ENCODE measurements at places on chromosomes 2 and 18.

DNA sequence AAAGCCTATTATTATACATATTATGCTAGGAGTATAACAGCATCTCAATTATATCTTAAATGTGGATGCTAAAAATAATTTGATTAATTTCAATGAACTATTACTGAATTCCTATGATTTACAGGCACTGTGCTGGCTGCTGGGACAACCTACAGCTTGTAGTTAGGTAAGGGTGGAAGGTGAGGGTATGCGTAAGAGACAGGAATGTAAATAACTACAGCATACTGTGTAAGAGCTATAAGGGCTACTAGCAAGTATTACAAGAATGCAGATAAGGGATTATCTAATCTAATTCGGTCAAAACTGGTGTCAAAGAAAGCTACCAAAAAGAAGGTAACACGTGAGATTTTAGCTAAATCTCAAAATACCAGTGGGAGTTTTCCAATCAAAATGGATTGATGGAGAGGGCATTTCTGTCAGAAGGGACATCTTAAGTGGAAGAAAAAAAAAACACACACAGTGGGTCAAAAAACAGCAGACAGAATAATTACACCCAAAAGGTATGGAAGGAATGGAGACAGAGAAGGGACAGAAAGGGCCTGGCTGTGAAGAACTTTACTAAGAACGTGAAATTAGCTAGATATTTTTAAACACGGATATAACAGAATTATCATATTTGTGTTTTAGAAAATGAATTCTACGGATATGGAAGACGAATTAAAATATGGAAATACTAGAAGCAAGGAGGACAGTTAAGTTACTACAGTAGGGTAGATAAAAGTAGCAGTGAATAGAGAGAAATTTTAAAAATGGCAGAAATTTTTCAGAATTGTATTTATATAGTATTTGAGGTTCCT, 47.1 kb downstream of the STRN start:
- peaks cover 10% of the 10 kb centered on the region for H3K36me3 ChIP-seq
- DNase-seq = no peak
- no peaks in the 10 kb centered on the region for H3K4me1 ChIP-seq
- no peak overlapping the region for H3K27ac ChIP-seq

GRCh38 chr2:157874348-157874747, 1.8 kb downstream of the ACVR1 start:
- no peaks in the 10 kb centered on the region for H3K36me3 ChIP-seq
- H3K4me3 ChIP-seq = peak overlapping the region; percentile 66
- peaks cover 35% of the 10 kb centered on the region for H3K4me1 ChIP-seq
- DNase-seq = no peak
- H3K27me3 ChIP-seq = no peaks in the 10 kb centered on the region

DNA sequence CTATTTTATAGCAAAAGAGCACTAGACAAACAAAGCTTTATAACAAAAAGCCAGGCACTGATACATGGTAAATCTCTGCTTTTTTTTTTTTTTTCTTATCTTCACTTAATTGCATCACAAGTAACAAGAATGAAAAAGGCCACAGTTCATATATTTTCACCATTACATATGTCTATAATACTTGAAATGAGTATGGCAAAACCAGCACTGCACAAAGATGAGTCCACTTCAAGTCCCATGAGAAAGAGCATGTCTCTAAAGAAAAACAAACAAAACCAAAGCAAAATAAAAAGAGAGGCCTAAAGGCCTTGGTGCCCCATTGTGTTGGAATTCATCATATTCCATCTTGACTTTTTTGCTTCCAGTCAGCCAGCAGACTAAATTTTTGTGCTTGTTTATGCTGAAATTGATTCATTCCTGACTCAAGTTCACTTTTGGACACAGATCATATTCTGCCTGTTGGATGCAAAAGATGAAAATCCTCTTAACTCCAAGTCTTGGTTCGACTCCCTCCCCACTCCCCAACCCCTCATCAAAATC, 264.9 kb upstream of the CCDC68 start:
- H3K36me3 ChIP-seq = no peaks in the 10 kb centered on the region
- DNase-seq = no peak
- H3K27me3 ChIP-seq = no peaks in the 10 kb centered on the region
- no peak overlapping the region for H3K27ac ChIP-seq
- no peaks in the 10 kb centered on the region for H3K4me1 ChIP-seq
- H3K4me3 ChIP-seq = no peak overlapping the region

GRCh38 chr2:207670887-207671286, 40.6 kb upstream of the CCNYL1 start:
- no peaks in the 10 kb centered on the region for H3K4me1 ChIP-seq
- H3K27me3 ChIP-seq = no peaks in the 10 kb centered on the region
- H3K36me3 ChIP-seq = no peaks in the 10 kb centered on the region

GRCh38 chr2:152479282-152479681, 144.3 kb downstream of the FMNL2 start:
- H3K27ac ChIP-seq = no peak overlapping the region
- H3K4me3 ChIP-seq = no peak overlapping the region
- no peaks in the 10 kb centered on the region for H3K4me1 ChIP-seq
- H3K36me3 ChIP-seq = no peaks in the 10 kb centered on the region

DNA sequence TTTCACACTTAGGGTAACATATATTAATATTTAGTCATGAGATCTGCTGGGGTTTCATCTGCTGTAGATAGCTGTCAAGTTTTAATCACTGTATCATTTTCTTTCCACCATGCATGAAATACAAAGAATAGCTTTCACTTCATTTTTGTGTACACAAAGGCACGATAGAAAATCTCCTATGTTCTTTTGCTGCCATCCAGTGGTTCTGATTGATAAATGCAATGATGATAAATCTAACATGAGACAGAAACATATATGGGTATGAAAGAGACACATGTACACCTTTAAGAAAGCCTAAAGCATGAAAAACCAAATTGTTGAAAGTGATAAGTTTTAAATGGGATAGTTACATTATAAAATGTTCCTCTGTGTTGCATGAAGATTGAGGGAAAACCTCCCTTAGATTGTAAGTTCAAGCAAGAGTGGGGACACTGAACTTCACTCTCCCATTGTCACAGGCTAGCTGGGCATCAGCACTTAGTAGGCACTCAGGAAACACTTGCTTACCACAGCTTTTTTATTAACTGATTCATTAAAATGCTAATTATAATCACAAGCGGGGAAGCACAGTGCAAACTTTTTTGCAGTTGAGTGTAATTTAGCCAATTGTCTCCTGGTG, 31.2 kb downstream of the C1D start:
- no peak overlapping the region for H3K27ac ChIP-seq
- H3K36me3 ChIP-seq = no peaks in the 10 kb centered on the region
- H3K27me3 ChIP-seq = no peaks in the 10 kb centered on the region
- no peak overlapping the region for H3K4me3 ChIP-seq

GRCh38 chr2:96256611-96257113, 9.1 kb downstream of the TMEM127 start:
- H3K4me3 ChIP-seq = peak overlapping the region; percentile 8
- H3K27ac ChIP-seq = peak overlapping the region; percentile 51
- DNase-seq = no peak
- H3K4me1 ChIP-seq = peaks cover 55% of the 10 kb centered on the region
- peaks cover 71% of the 10 kb centered on the region for H3K36me3 ChIP-seq

DNA sequence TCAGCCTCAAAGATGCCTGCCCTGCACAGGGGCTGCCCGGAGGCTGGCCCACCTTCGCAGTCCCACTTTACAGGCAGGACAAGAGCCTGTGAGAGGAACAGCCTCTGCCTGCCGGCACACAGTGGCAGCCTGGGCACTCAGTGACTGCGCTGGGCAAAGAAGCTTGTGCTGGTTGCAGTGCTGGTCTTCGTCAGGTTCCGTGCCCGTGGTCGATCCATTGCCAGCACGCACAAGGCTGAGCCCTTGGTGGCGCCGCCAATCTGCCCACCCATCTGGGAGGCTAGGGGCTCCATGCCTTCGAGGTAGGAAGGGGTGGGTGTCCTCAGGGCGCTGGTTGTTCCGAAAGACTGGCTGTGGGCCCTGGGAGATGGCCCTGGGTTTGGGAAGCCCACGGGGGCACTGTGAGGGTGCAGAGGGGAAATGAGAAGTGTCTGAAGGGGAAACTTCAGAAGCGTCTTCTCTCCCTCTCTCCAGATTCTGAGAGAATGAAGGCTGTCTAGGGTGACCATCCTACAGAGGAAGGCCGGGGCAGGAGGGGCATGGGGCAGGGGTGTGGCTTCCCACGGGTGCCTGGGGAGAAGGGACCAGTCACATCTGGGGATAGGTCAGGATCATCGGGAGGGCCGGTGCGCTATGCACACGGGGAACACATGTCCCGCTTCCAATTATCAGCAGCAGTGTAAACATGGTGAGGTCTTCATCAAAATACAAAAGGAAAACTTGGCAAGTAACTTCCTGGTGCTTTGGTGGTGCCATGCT, 49.1 kb upstream of the HS6ST1 start:
- no peaks in the 10 kb centered on the region for H3K36me3 ChIP-seq
- H3K27me3 ChIP-seq = no peaks in the 10 kb centered on the region
- H3K4me1 ChIP-seq = peaks cover 12% of the 10 kb centered on the region
- DNase-seq = no peak
- H3K4me3 ChIP-seq = no peak overlapping the region

DNA sequence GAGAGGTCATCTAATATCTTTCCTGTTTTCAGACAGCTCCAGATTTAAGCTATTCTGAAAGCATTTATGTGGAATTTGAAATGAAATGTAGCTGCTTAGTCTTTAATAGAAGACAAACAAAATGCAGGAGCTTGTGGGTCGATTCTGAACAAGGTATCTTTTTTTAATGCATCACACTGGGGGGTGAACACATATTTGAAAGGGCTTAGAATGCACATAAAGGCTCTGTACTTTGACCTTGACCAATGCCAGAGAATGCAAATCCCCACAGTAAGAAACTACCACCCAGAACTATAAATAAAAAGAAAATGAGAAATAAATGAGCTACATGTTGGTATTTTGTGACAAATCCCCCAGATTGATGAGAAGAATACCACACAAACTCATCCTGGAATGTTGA, 489.3 kb downstream of the PIK3C3 start:
- no peak for DNase-seq
- H3K27ac ChIP-seq = no peak overlapping the region
- no peaks in the 10 kb centered on the region for H3K27me3 ChIP-seq
- no peaks in the 10 kb centered on the region for H3K36me3 ChIP-seq
- no peaks in the 10 kb centered on the region for H3K4me1 ChIP-seq
- H3K4me3 ChIP-seq = no peak overlapping the region

GRCh38 chr2:100413571-100413970, 3.9 kb downstream of the CHST10 start:
- DNase-seq = no peak
- H3K4me3 ChIP-seq = no peak overlapping the region
- no peak overlapping the region for H3K27ac ChIP-seq

DNA sequence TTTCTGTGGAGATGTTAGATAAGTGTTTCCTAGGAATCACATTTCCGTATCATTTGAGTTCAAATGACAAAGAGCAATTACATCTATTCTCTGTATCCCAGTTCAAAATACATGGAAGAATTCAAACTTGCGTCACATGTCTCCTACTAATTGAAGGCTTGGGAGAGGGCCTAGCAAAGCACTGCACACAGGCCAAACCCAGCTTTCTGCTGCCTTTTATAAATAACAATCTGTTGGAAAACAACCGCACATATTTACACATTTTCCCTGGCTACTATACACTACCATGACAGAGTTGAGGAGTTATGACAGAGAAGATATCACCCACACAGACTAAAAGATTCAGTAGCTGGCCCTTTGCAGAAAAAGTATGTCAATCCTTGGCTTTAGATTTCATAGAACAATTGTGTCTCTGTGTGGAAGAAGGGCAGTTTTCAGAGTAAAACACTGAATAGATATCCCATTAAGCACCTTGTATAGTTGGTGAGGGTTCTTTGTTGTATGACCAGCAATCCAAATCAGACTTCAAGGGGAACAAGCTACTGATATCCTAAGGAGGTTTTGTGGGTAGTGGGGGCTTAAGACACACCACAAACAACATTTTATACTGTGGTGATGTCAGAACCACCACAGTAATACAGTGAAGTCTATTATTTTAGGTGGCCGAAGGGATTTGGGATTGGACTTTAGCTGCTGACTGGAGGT, 861.3 kb downstream of the CCDC85A start:
- no peak overlapping the region for H3K4me3 ChIP-seq
- H3K27ac ChIP-seq = no peak overlapping the region
- no peak for DNase-seq
- no peaks in the 10 kb centered on the region for H3K36me3 ChIP-seq
- H3K27me3 ChIP-seq = no peaks in the 10 kb centered on the region
- no peaks in the 10 kb centered on the region for H3K4me1 ChIP-seq

DNA sequence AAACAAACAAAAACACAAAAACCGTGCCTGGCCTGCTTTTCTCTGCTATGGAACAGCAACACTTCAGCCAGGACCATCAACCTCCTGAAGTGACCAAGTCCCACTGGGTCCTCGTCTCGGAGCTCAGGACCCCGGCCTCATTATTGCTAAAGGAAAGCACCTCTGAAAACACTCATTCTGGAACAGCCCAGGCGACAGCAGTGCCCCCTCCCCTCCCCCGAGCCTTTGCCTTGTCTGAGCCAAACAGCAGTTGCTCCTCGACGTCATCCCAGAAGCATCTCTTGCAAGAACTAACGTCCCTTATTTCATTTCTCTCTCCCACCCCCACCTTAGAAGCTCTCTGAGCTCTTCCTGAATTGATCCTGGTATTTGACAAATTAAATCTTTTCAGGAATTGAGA, 27.4 kb downstream of the APCDD1 start:
- H3K36me3 ChIP-seq = no peaks in the 10 kb centered on the region
- no peak overlapping the region for H3K4me3 ChIP-seq
- DNase-seq = no peak
- no peaks in the 10 kb centered on the region for H3K4me1 ChIP-seq

GRCh38 chr2:129828792-129829191, 150.7 kb upstream of the RAB6C start:
- no peaks in the 10 kb centered on the region for H3K27me3 ChIP-seq
- H3K4me1 ChIP-seq = no peaks in the 10 kb centered on the region
- H3K36me3 ChIP-seq = no peaks in the 10 kb centered on the region
- no peak for DNase-seq
- no peak overlapping the region for H3K4me3 ChIP-seq
- H3K27ac ChIP-seq = no peak overlapping the region

- DNase-seq = no peak
- no peak overlapping the region for H3K27ac ChIP-seq
- no peaks in the 10 kb centered on the region for H3K4me1 ChIP-seq
- H3K36me3 ChIP-seq = no peaks in the 10 kb centered on the region
- no peak overlapping the region for H3K4me3 ChIP-seq
Observed at GRCh38 chr2:66696374-66696773, 261.4 kb downstream of the MEIS1 start.

GRCh38 chr2:124763611-124764010, 738.5 kb downstream of the CNTNAP5 start:
- H3K4me3 ChIP-seq = no peak overlapping the region
- H3K4me1 ChIP-seq = no peaks in the 10 kb centered on the region
- no peak for DNase-seq
- no peaks in the 10 kb centered on the region for H3K27me3 ChIP-seq
- H3K36me3 ChIP-seq = no peaks in the 10 kb centered on the region

DNA sequence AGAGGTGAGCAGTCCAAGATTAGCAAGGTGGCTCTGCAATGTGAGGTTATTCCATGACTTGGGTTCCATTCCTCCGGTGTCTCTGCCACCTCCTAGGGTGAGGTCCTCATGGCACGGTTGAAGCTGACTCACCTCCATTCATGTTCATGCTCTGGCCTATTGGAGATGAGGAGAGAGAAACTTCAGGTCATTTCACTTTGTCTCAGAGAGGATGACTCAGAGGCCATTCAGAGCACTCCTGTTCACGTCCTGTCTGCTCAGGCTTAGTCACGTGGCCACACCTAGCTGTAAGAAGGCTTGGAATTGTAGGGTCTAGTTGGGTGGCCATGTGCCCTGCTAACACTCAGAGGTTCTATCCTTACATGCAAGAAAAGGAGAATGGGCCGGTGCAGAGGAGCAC, 67.5 kb upstream of the MBOAT2 start:
- H3K4me1 ChIP-seq = no peaks in the 10 kb centered on the region
- H3K36me3 ChIP-seq = no peaks in the 10 kb centered on the region
- peaks cover 7% of the 10 kb centered on the region for H3K27me3 ChIP-seq
- no peak overlapping the region for H3K4me3 ChIP-seq
